ENCODE measurements at places on chromosomes 5 and 9. TPM values are rescaled to one million over a fixed set of nuclear protein-coding genes. Genes with fewer than 3 reads are reported as not detected.
A peak's percentile ranks its signal among the peaks of the same experiment; 100 is the strongest.

The PRR16 gene
- total RNA-seq: 30.4 TPM

The KLF9 gene
- 46.9 TPM for total RNA-seq

The TOR1A gene
- 52.1 TPM for total RNA-seq

The ZBED3 gene
- 4.7 TPM for total RNA-seq

DNA sequence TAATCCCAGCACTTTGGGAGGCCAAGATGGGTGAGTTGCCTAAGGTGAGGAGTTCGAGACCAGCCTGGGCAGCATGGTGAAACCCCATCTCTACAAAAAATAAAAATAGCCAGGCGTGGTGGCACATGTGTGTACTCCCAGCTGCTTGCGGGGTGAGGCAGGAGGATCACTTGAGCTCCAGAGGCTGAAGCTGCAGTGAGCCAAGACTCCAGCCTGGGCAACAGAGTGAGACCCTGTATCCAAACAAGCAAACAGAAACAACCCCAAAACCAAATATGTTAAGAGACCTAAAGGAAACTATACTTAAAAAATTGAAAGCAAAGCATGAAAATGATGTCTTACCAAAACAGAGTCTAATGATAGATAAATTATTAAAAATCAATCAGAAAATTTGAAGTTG lies 12.4 kb downstream of the HNRNPAB start:
- no peaks in the 10 kb centered on the region for H3K4me1 ChIP-seq
- no peaks in the 10 kb centered on the region for H3K27me3 ChIP-seq
- peaks cover 75% of the 10 kb centered on the region for H3K36me3 ChIP-seq
- DNase-seq: no peak
- no peak overlapping the region for H3K4me3 ChIP-seq
- no peak overlapping the region for H3K27ac ChIP-seq

GRCh38 chr5:125057912-125058826 lies 311.7 kb upstream of the ZNF608 start:
- DNase-seq: peak; percentile 2
- peaks cover 29% of the 10 kb centered on the region for H3K4me1 ChIP-seq
- no peaks in the 10 kb centered on the region for H3K36me3 ChIP-seq
- no peak overlapping the region for H3K4me3 ChIP-seq

DNA sequence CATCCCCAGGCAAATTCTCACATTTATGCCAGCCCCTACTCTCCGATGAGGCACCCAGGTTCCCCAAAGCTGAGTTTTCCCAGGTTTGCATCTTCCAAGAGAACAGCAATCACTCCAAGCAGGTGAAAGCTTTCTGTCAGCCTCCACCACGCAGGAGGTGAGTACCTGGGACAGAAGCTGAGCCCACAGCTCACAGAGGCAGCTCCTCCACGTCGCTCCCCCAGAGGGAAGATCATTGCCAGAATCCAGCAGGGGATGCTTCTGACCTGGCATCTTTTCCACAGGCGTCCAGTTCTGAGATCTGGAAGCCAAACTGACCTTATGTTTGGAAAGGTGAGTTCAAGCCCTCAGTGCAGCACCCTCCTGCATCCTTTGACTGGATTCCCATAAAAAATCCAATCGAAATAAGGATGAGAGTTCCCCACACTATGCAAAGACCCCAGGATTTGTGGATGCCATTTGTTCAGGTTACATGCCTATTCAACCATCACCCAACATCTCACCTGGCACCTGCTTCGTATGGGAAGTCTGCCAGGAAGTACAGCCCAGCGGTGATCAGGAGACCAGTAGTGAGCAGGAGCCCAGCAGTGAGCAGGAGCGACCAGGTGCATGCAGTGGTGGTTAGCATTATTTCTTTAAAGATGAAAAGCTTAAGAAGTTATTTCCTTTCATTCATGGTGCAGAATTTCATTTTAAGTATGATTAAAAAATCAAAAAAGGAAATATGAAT lies 47.4 kb upstream of the OLFM1 start:
- H3K4me1 ChIP-seq: no peaks in the 10 kb centered on the region
- peak; percentile 15 for DNase-seq
- H3K36me3 ChIP-seq: no peaks in the 10 kb centered on the region
- no peak overlapping the region for H3K4me3 ChIP-seq
- H3K27ac ChIP-seq: no peak overlapping the region
- H3K27me3 ChIP-seq: no peaks in the 10 kb centered on the region

GRCh38 chr5:149247726-149248125 lies 23.9 kb upstream of the AFAP1L1 start:
- H3K4me3 ChIP-seq: no peak overlapping the region
- H3K27me3 ChIP-seq: no peaks in the 10 kb centered on the region
- no peak overlapping the region for H3K27ac ChIP-seq
- H3K36me3 ChIP-seq: no peaks in the 10 kb centered on the region
- no peak for DNase-seq

DNA sequence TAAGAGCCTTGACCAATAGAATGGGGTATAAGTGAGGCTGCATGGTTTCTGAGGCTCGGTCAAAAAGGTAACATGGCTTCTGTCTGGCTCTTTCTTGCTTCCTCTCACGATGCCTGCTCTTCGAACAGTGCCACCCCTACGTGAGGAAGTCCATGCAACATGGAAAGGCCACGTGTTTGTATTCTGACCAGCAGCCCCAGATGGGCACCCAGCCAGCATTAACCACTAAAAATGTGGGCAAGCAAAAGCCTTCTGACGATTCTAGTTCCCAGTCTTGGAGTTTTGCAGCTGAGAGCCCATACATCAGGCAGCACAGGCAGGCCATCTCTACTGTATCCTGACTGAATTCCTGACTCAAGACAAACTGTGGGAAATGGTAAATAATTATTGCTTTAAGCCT lies 24.2 kb upstream of the NREP start:
- H3K36me3 ChIP-seq: no peaks in the 10 kb centered on the region
- peak overlapping the region; percentile 47 for H3K27ac ChIP-seq
- H3K4me3 ChIP-seq: no peak overlapping the region
- peaks cover 18% of the 10 kb centered on the region for H3K4me1 ChIP-seq
- DNase-seq: no peak

GRCh38 chr5:66949066-66949465 lies 247.5 kb downstream of the CD180 start:
- no peak overlapping the region for H3K4me3 ChIP-seq
- H3K27ac ChIP-seq: no peak overlapping the region
- no peaks in the 10 kb centered on the region for H3K27me3 ChIP-seq

DNA sequence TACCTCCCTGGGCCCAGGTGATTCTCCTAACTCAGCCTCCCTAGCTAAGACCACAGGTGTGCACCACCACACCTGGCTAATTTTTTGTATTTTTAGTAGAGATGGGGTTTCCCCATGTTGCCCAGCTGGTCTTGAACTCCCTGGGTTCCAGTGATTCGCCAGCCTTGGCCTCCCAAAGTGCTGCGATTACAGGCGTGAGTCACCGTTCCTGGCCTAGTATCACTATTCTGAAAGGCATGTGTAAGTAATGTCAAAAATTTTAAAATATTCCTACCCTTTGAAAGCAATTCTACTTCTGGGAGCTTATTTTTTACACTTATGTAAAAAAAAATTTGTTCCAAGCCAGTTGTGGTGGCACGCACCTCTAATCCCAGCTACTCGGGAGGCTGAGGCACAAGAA lies 27.1 kb upstream of the TLE1 start:
- no peak overlapping the region for H3K27ac ChIP-seq
- H3K36me3 ChIP-seq: no peaks in the 10 kb centered on the region
- H3K4me1 ChIP-seq: no peaks in the 10 kb centered on the region
- peak; percentile 52 for DNase-seq
- H3K27me3 ChIP-seq: peaks cover 8% of the 10 kb centered on the region

DNA sequence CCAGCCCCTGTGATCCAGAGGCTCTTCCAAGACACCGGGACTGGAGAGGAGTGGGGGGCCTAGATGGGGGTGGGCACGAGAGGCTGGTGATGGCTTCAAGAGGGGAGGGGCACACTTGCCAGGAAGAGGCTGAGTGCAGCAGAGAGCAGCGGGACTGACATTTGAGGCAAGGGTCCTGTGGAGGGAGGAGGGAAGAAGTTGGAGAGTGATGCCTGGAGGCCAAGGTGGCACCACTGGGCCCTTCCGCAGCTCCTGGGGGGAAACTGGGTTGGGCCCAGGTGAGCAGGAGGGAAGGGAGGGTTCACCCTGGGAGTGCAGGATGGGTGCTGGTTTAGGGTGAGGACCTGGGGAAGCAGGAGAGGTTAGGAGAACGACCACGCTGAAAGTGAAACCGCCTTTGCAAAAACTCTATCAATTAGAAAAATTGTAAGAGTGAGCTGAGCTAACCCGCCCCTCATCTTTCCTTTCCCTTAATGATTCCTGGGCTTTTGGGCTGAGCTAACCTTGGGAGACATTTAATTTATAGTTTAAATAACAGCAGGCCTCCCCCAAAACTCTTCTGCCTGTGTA lies 26.2 kb downstream of the ABO start:
- H3K4me1 ChIP-seq: no peaks in the 10 kb centered on the region
- peak; percentile 70 for DNase-seq
- peaks cover 10% of the 10 kb centered on the region for H3K27me3 ChIP-seq
- H3K36me3 ChIP-seq: no peaks in the 10 kb centered on the region

DNA sequence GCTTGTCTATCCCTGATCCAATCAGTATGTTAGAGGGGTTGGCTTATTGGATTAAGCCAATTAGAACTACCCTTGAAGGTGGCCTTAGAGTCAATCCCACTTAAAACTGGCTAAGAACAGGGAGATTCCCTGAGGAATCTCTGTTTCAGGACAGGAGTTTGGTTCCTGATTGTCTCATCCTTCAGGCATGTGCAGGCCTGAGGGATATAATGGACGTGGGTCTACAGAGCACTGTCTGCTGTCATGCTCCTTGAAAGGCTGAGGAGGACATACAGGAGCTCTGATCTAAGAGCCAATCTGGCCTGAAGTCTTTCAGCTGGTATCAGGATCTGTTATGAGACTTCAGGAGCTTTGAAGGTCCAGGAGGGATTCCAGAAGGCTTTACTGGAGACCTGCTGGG lies 36.2 kb upstream of the PRXL2C start:
- peaks cover 5% of the 10 kb centered on the region for H3K4me1 ChIP-seq
- peaks cover 5% of the 10 kb centered on the region for H3K27me3 ChIP-seq
- H3K36me3 ChIP-seq: no peaks in the 10 kb centered on the region
- DNase-seq: no peak

DNA sequence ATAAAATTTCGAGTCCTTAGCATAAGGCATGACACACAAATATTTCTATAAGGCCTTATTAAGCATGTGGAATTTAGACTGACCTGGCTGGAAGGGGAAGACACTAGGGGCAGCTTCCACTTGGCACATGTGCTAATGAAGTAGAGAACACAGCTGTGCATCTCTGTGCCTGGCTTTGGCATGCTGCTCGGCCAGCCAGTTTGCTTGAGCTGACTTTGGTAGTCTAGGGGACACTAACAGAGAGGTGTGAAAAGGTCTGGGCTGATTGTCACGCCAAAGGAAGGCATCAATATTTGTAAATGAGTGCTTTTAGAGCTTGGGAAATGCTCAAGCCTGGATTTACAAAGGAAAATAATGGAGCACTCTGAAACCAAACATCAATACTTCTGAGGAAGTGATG lies 723.7 kb downstream of the PRELID2 start:
- H3K4me3 ChIP-seq: no peak overlapping the region
- no peaks in the 10 kb centered on the region for H3K36me3 ChIP-seq
- no peaks in the 10 kb centered on the region for H3K27me3 ChIP-seq
- H3K27ac ChIP-seq: no peak overlapping the region

GRCh38 chr9:95080961-95081647 lies 236.4 kb downstream of the FANCC start:
- DNase-seq: peak; percentile 42
- no peak overlapping the region for H3K4me3 ChIP-seq
- peaks cover 94% of the 10 kb centered on the region for H3K36me3 ChIP-seq
- H3K27ac ChIP-seq: no peak overlapping the region
- peaks cover 7% of the 10 kb centered on the region for H3K4me1 ChIP-seq

- no peak for DNase-seq
- H3K27me3 ChIP-seq: no peaks in the 10 kb centered on the region
These were observed 52.5 kb downstream of the NUP214 start for GRCh38 chr9:131177898-131178297.

DNA sequence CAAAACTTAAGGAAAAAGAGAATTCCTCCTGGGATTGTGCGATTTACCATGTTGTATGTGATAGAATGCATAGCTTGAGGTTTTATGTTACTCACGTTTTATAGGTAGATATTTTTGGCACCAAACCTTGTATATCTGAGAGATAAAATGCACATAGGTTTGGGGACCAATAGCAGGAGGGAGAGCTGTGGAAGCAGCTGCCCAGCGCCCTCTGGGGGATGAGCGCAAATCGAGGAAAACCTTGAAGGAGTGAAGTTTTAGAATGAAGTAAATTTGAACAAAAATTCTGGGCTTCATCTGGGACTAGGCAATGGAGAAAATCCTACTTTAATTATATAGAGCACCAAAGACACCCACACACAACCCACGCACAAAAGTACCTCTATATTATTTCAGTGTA lies 197.0 kb downstream of the ADCY2 start:
- H3K4me3 ChIP-seq: no peak overlapping the region
- H3K36me3 ChIP-seq: no peaks in the 10 kb centered on the region

DNA sequence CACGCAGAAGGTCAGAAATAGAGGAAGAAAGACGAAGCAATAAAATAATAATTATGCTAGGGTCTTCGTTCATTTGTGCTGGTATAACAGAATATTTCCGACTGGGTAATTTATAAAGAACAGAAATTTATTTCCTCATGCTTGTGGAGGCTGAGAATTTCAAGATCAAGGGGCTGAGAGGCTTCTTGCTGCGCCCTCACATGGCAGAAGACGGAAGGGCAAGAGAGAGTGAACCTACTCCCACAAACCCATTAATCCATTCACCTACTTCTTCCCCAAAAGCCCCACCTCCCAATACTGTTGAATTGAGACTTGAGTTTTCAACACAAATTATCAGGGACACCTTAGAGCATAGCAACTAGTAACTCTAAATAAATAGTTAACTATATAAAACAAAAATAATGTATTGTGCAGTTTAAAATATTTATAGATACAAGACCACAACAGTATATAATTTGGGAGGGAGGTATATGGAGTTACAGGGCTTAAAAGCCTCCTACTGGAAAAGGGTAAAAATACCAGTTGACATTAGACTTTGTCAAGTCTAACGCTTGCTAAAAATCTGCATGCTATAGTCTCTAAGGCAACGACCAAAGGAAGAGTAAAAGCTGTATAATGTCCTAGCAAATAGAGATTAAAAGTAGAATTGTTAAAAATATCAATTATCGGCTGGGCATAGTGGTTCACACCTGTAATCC lies 40.3 kb upstream of the NAA35 start:
- no peak overlapping the region for H3K4me3 ChIP-seq
- no peaks in the 10 kb centered on the region for H3K4me1 ChIP-seq
- H3K36me3 ChIP-seq: no peaks in the 10 kb centered on the region
- peak; percentile 35 for DNase-seq
- no peak overlapping the region for H3K27ac ChIP-seq

DNA sequence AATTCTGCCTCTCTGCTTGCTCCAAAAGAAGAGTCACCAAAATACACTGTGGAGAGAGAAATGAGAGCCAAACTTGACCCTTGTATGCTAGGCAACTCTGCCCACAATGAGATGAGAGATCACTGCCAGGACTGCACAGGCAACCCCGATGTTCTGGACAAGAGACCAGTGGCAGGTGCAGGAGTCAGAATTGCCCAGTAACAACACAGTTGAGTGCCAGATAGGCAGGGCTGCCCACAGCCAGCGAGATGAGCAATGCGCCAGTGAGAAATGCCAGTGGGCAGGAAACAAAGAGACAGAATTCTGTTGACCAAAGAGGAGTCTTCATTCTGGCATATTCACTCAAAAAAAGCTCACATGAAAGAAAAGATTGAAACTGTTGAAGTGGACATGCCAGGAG lies 570.7 kb downstream of the CAAP1 start:
- H3K27me3 ChIP-seq: no peaks in the 10 kb centered on the region
- DNase-seq: peak; percentile 14
- no peak overlapping the region for H3K4me3 ChIP-seq
- H3K36me3 ChIP-seq: no peaks in the 10 kb centered on the region
- H3K4me1 ChIP-seq: no peaks in the 10 kb centered on the region
- H3K27ac ChIP-seq: no peak overlapping the region

GRCh38 chr9:80066931-80067330 lies 495.2 kb downstream of the TLE4 start:
- H3K36me3 ChIP-seq: no peaks in the 10 kb centered on the region
- no peak overlapping the region for H3K4me3 ChIP-seq
- H3K27ac ChIP-seq: no peak overlapping the region
- peaks cover 21% of the 10 kb centered on the region for H3K4me1 ChIP-seq
- no peaks in the 10 kb centered on the region for H3K27me3 ChIP-seq

Measured in osteoblast (primary cell).